NCI-H1105 treated with DMSO at 0.1 percent for 48 hours (cell line): ENCODE measurements at places on chromosomes 1 and 21.
A peak's percentile ranks its signal among the peaks of the same experiment; 100 is the strongest.

DNA sequence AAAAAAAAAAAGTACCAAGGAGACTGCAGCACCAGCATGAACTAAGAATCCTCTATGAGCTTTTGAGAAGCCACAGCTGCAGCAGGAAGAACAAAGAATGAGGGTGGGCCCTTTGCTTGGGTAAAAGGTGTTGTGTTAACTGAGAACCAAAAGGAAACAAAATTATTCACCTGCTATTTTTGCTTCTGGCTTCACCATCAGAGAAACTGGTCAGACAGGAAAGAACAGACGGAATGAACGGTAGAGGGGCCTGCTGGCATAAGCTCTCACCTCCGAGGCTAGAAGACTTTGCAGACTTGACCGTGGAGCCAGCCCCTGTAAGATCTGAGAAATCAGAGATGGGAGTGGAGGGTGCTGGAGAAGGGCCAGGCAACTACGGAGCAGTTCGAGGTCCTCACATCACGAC lies 27.6 kb downstream of the IL10RB start:
- no peak for DNase-seq

- no peak for DNase-seq
Measured at GRCh38 chr1:206799311-206799710, 27.0 kb upstream of the IL10 start.

DNA sequence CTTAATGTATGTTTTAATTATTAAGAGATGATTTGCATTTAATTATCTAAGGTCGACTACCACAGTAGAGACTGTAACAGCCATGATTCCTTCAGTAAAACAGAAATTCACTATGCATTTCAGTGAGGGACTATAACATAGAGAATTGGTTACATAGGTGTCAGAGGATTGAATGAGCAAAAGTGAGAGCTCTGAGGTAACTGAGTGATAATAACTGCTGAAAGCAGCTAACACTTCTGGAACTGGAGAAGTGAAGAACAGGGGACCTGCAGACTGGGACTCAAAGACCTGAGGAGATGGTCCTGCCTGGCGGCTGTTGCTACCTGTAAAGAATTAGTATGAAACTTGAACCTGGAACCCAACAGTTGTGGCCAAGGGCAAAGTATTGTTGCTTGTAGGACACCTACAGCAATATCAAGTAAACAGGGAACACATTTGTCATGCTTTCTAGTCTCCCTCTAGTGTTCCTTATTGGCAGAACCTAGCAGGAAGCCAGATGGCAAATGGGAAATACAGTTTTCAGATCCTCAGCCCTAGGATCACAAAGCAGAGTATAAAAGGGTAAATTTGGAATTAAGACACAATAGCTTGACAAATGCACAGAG lies 110.6 kb downstream of the HS2ST1 start:
- DNase-seq, result peak; percentile 67

DNA sequence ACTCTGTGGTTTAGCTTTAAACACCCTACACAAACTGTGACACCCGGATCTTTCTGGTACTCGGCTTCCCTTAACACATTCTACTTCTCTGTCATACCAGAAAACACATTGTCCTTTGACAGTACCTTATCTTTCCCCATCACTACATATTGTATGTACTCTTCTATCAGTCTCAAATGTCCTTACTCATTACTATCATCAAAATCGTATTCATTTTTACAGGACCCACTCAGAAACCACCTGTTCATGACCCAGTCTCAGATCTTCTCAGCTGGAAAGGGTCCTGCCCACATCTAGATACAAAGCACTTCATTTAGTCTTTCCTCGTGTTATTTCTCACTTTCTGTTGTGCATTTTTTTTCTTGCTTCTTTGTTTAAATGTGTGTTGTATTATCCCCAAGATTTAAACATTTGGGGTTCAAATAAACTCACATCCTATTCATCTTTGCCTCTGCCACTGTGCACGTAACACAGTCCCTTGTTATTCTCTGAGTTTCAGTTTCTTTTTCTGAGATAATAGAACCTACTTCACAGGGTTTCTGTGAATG lies 27.7 kb downstream of the CD34 start:
- DNase-seq, result no peak

- DNase-seq, result no peak
Measured at GRCh38 chr1:147177611-147178380, 5.5 kb upstream of the PRKAB2 start.

DNA sequence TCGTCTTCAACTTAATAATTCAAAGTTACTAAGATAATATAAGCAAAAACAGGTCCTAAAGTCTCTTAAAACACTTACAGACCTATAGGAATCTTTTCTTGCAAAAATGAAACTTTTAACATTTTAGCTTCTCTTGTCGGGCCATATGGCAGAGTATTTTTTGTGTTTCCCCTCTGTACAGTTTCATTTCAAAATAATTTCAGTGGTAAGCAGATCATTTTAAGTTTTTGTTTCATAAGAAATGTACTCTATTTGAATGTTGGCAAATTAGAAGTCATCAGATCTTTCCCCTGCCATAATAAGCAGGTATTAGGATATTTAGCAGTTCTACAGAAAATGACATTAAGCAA lies 37.9 kb downstream of the RGL1 start:
- DNase-seq, result no peak

- DNase-seq, result no peak
Measured at GRCh38 chr1:31510853-31511789, 65.2 kb upstream of the TINAGL1 start.

- DNase-seq, result peak; percentile 60
Measured at GRCh38 chr1:119549719-119550132, 42.7 kb downstream of the HSD3B1 start.

GRCh38 chr1:180954005-180954800 lies 41.5 kb downstream of the KIAA1614 start:
- DNase-seq, result no peak

GRCh38 chr21:31447505-31447904 lies 103.4 kb upstream of the TIAM1 start:
- DNase-seq, result no peak

DNA sequence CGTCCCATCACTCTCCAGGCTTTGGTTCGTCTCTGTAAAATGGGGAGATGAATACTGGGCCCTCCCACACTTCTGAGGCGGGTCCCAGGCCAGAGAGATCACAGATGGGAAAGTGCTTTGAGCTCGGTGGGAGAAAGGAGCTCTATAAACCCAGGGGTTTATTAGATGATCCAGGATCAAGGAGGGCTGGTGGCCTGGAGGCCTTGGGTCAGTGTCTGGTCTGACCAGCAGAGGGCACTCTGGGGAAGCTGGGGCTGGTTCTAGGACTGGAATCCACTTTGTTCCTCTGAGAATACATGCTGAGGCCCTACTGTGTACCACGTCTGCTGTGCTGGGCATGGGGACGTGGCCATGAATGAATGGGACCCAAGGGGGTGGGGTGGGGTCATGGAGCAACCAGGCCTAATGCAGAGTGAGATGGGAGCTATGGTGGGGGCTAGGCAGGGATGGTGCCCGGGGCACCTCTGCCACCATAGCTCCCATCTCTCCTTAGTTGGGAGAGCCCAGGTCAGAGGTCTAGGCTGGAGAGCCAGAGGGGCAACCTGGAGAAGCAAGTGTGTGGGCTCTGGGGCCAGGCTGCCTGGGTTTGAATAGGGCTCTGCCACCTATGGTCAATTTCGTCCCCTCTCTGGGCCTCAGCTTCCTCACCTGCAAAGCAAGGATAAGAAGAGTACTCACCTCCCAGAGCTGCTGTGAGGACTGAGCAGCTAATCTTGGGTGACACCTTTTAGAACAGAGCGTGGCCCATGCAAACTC lies 9.0 kb upstream of the FAM131C start:
- DNase-seq, result peak; percentile 37

DNA sequence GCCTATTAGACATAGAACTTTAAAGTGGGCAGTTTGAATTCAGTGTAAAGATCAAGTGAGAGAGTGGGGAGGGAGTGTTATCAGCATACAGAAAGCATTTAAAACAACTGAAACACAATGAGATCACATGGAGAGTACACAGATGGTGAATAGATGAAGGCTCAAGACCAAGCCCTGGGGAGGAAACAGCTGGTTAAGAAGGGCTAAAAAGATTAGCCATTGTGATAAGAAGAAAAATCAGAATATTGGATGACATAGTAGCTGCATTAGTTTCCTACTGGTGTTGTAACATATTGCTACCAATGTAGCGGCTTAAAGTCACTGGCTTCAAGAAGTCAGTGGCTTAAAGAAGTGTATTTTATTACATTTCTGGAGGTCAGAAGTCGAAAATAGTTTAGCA lies 443.4 kb upstream of the RGS18 start:
- DNase-seq, result no peak

DNA sequence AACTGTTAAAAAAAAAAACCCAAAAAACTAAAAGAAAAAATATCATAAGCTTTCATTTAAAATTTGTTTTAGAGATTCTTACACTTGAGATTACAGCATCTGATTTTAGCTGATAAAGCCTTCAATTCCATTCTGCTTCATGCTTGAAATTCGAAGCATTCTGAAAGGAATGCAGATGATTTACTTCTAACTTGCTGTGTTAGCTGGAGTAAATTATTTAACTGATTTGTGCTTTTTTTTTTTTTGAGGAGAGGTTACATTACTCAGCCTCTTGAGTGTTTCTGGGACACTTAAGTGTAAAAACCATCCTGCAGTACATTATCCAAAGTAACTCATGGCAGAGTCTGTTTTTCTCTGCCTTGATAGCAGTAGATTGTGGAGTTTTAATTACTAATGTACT lies 4.5 kb upstream of the TRIM67 start:
- no peak for DNase-seq

- no peak for DNase-seq
Measured at GRCh38 chr1:108824051-108824450, 32.8 kb downstream of the AKNAD1 start.

DNA sequence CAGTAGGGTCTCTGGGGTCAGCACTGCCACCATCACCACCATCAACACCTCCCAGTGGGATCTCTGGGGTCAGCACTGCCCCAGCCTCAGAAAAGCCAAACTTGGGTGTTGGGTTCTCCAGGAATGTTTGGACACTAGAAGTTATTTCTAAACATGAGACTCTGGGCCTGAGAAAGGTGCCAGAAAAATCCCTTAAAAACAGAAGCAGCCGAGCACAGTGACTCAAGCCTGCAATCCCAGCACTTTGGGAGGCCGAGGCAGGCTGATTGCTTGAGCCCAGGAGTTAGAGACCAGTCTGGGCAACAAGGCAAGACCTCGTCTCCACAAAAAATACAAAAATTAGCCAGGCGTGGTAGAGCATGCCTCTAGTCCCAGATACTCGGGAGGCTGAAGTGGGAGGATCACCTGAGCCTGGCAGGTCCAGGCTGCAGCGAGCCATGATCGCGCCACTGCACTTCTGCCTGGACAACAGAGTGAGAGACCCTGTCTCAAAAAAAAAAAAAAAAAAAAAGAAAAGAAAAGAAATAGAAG lies 470 bp downstream of the PTAFR start:
- DNase-seq, result no peak

- DNase-seq, result no peak
Measured at GRCh38 chr21:34728479-34728878, 59.7 kb downstream of the CLIC6 start.

DNA sequence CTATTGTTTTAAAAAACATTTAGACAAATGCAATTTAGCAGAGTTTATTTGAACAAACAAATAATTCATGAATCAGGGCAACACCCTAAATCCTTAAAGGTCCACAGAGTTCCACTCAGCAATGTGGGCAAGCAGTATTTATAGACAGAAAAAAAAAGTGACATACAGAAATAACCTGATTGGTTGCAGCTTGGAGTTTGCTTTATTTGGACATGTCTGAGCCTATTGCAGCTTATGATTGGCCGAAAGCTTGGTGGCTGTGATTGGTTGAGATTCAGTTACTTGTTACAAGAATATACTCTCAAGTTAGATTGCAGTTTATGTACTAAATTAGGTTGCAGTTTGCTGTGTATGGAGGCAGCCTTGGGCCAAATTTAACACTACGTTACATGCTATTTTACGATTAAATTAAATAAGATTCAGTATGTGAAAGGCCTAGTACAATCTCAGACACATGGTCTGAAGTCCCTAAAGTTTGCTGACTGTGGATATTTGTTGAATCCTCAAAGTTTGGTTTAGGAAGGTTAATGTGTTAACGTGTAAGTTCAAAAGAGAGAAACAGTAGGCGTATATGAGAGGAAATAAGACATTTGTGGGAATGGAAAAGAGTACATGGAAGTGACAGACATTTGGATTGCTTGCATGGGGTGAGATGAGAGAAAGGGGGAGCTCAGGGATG lies 6.9 kb upstream of the CAMSAP2 start:
- DNase-seq, result no peak

DNA sequence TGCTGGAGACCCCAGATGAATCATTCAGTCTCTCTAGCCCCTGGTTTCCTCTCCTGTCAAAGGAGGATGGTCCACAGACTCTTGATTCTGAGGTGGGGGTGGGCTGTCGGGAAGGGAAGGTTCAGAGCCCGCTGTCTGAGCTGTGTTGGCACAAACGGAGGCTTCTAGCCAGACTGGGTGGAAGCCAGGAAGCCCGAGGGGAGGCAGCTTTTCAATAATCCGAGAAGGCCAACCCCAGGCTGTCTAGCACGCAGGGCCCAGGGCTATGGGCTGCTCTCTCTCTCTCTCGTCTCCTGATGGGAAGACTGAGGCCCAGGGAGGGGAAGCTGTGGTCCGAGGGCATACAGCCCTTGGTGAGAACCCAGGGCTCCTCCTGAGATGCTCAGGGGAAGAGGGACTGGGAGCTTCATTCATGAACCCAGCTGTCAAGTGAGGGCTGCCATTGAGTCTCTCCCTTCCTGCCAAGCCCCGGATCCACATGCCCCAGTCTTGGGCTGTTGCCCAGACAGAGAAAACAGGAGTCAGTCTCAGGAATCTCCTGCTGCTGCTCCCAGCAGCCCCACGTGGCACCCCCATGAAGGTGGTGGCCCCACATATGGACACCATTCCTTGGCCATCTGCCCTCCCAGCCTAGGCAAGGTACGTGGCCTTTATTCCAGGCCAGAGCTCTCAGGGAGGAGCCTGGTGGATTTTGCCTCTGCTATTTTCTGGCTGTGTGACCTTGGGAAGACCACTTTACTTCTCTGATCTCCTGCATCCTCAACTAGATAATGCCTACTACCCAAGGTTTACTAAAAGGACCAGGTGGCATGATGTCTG lies 44.4 kb downstream of the RAP1GAP start:
- no peak for DNase-seq

GRCh38 chr1:159854116-159854692 lies 8.3 kb downstream of the VSIG8 start:
- DNase-seq, result no peak
